ENCODE measurements at places on chromosomes 3 and 15. TPM values are rescaled to one million over a fixed set of nuclear protein-coding genes. Genes with fewer than 3 reads are reported as not detected.

- H3K4me1 ChIP-seq, result no peaks in the 10 kb centered on the region
- H3K4me3 ChIP-seq, result no peak overlapping the region
- H3K27me3 ChIP-seq, result no peaks in the 10 kb centered on the region
- no peak overlapping the region for H3K27ac ChIP-seq
- H3K36me3 ChIP-seq, result no peaks in the 10 kb centered on the region
- DNase-seq, result no peak
Measured at GRCh38 chr3:36738702-36739101, 25.7 kb downstream of the DCLK3 start.

The PCYT1A gene
- polyA plus RNA-seq, result 24.3 TPM

The ABI3BP gene
- polyA plus RNA-seq, result not detected

DNA sequence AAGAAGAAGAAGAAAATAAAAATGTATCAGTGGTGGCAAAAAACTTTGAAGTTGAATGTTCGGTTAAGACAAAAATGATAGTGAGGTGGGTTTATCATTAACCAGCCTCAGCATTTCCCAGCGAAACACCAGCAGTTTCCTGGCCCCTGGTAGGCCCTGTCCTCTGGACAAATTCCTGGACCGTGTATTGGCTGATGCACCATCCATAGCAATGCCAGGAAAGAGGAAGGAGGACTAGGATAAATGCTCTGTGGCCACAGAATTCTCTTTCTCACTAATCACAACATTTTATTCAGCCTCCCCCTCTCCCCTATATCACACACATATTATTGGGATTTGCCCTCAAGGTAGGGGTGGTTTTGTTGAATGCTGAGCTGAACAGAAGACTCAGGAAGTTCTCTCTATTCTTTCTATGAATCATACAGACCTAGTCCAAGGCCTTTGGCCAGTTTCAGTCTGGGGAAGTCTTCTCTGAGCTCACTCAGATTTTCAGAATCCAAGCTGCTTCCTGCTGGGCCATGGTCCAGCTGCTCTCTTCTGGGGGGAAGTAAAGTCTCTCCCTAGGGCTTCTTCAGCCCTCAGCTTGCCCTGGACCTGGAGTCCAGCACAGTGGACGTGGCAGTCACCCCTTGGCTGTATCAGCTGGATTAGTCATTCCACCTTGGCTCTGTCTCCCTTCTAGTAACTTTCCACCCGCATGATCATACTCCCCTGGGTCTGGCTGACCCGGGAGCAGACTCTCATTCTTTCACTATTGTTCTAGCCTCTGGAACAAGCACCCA, 27.6 kb downstream of the SLC28A1 start:
- no peak overlapping the region for H3K4me3 ChIP-seq
- no peak for DNase-seq
- H3K36me3 ChIP-seq, result no peaks in the 10 kb centered on the region
- H3K4me1 ChIP-seq, result no peaks in the 10 kb centered on the region
- no peak overlapping the region for H3K27ac ChIP-seq
